ENCODE measurements at places on chromosomes 11 and 22.
A peak's percentile ranks its signal among the peaks of the same experiment; 100 is the strongest.

GRCh38 chr22:45470871-45471270, 31.8 kb upstream of the FBLN1 start:
- no peak for DNase-seq

DNA sequence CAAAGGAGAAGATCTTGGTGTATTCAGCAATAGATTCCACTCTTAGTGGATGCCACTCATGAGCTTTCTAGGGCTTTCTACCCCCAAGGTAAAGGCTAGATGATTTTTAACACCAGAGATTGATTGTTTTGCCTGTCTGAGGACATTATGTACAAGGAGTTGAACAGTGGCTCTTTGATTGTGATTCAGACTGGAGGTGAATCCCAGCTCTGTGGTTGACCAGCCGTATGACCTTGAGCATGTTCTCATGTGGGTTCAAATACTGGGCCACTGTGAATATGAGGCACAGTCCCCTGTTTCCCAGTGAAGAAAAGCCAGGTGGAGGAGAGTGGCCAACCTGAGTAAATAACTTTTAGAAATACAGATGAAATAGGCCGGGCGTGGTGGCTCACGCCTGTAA, 24.0 kb upstream of the PARVB start:
- DNase-seq: no peak

GRCh38 chr22:35539910-35540594, 579 bp upstream of the RASD2 start:
- no peak for DNase-seq

DNA sequence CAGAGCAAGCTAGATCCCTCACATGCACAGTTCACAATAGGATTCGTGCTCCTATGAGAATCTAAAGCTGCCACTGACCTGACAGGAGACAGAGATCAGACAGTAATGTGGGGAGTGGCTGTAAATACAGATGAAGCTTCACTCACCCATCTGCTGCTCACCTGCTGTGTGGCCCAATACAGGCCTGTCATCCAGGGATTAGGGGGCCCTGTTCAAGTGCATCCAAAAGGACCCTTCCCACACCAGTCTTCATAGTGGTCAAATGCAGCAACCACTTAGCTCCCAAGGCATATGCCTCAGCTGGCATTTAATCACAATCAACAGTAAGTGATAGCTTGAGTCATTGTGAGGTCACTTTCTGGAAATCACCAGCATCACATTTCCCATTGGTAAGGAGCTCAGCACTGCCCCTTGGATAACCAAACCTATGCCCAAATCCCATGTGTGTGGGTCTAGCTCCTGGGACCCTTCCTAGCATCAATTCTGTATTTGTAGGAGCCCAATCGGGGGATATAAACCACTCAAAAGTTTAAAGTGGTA, 65.6 kb downstream of the OR4C45 start:
- DNase-seq: no peak

GRCh38 chr22:38774496-38775166, 18.8 kb upstream of the SUN2 start:
- no peak for DNase-seq

DNA sequence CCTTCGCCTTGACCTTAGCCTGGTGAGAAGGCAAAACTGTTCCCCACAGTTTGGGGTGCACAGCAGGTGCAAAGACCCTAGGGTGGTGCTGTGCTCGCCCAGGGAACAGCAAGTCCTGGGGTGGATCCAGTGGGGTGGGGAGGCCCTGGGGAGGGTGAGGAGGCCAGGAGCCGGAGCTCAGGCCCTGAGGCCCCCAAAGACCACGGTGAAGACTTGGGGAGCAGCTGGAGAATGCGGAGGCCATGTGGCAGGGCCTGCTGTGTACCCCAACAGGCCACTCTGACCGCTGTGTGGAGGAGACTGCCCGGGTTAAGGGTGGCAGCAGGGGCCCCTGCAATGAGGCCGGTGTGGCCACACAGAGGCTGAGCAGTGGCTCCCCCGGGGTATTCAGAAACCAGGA, 101.1 kb upstream of the RTL6 start:
- no peak for DNase-seq

GRCh38 chr11:64845129-64845775, 799 bp upstream of the CDC42BPG start:
- no peak for DNase-seq

GRCh38 chr11:107695446-107695845, 16.4 kb downstream of the SLN start:
- no peak for DNase-seq

- no peak for DNase-seq
Measured at GRCh38 chr22:39428597-39429071, 28.2 kb upstream of the MGAT3 start.

DNA sequence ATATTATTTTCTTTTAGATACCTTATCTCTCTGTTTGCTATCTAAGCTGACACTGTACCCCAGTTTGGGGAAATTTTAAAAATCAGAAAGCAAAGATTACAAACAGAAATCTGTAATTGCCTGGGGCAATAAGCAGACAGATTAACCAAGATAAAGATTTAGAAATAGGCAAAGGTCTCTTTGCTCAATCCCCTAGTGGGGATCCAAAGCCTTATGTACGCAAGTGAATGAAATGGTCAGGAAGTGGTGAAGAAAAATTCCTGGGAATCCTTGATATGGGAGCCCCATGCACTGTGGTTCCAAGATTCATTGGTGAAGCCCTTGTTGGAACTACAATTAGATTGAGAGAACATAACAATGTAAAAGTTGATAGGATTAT, 139.5 kb upstream of the GUCY1A2 start:
- no peak for DNase-seq

GRCh38 chr11:60459345-60459744, 3.7 kb downstream of the MS4A1 start:
- no peak for DNase-seq

GRCh38 chr11:130655300-130655699, 206.9 kb downstream of the ADAMTS15 start:
- no peak for DNase-seq

GRCh38 chr11:95725196-95725595, 64.4 kb downstream of the FAM76B start:
- DNase-seq: no peak

GRCh38 chr11:108865406-108865805, 200.5 kb downstream of the DDX10 start:
- DNase-seq: no peak

- no peak for DNase-seq
Measured at GRCh38 chr11:13837286-13837685, 125.2 kb upstream of the SPON1 start.

DNA sequence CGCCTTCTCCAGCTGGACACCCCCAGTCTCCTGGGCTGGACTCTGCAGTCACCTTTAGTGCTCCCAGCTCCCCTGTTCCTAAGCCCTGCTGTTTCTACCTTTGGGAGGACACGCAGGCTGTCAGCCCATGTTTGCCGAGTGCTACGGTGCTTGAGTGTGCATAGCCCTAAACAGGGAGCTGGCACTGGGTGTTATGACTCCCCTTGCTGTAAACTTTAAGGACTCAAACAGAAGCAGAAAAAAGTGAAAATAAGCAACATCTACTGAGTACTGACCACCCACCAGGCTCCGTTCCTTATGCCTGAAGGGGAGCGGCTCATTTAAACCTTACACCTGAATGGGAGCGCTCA, 7.3 kb upstream of the APOBEC3B start:
- DNase-seq: no peak

DNA sequence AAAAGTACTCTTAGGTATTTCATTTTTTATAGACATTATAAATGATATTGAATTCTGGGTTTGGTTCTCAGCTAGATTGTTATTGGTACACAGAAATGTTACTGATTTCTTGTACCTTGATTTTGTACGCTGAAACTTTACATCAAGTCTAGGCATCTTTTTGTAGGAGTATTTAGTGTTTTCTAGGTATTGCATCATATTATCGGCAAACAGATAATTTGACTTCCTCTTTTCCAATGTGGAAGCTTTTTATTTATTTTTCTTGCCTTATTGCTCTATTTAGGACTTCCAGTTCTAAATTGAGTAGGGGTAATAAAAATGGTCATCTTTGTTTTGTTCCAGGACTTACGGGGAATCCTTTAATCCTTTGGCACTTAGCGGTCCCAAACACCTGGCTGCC, 676.6 kb upstream of the CCDC179 start:
- DNase-seq: no peak

GRCh38 chr11:111935317-111936039, 1.7 kb upstream of the DIXDC1 start:
- no peak for DNase-seq

DNA sequence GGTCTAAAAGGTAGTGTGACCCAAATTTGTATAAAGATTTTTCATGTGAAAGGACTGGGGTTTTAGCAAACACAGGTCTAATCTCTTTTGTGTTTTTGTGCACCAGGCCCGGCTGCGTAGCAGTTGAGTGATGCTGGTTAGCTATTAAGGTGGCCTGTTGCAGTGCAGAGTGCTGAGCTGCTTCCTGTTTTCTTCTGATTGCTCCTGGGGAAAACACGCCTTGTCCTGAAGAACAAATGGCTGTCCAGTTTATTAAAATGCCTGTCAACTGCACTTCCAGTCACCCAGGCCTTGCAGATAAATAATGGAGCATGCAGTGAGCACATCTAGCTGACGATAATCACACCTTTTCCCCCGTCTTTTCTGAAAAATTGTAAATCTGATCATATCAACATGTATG, 1.8 kb downstream of the SRSF8 start:
- DNase-seq: peak; percentile 79

DNA sequence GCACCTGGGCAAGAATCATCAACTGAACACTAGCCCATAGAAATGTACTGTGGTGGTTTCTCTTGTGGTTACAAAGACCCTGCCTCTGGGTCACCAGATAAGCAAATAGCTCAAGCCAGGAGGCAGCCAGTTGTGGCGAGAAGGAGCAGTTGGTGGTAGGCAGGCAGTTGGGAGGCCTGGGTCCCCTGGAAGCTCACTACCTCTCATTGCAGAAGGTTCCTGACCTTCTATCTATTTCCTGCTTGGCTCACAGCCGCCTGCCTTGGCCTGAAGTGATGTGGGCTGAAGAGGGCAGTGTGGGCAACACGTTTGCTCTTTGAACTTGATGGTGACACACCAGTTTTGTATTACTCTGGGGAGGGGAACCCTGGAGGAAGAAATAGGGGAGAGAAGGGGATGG, 34.7 kb downstream of the NECTIN1 start:
- no peak for DNase-seq

DNA sequence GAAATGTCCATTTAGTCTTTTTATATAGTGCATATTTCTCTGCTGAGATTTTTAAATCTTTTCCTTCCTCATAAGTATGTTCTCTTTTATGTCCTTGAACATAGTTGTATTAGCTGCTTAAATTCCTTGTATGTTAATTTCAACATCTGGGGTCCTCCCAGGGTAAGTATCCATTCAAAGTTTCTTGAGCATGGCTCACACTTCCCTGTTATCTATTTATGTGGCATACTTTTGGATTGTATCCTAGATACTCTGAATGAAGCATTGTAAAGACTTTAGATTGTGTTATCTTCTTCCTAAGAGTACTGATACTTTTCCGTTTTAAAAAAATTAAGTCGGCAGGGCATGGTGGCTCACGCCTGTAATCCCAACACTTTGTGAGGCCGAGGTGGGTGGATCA, 28.4 kb upstream of the PITPNB start:
- no peak for DNase-seq

GRCh38 chr11:88604260-88604659, 266.7 kb upstream of the CTSC start:
- DNase-seq: peak; percentile 41

Measured in BJ (cell line).